HT1080 (cell line): ENCODE measurements at places on chromosomes 11 and 22. TPM values are rescaled to one million over a fixed set of nuclear protein-coding genes. Genes with fewer than 3 reads are reported as not detected.

DNA sequence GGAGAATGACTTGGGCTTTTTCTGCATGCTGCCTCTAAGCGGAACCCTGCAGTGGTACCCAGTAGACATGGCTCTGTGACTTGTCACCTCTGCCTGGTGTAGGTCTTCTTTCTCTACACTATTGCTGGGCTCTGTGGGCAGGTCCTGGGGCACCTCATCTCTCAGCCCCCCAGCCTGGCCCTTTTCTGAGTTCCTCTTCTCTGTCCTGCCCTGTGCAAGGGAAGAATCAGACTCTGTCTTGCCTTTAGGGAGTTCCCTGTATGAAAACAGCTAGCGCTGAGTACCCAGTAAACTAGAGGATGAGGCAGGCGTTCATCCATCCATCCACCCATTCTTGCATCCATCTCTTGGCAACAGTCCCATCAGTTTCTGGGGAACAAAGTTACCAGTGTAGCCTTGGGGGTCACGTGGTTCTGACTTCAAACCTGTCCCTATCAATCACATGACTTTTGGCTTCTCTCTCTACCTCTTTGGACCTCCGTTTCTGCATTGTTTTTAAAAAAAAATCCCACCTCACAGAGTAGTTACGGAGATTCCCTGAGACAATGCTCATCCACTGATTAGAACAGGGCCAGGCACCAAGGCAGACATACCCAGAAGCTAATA, 86.4 kb upstream of the WNT11 start:
- DNase-seq = no peak

GRCh38 chr11:111555255-111555654, 14.7 kb downstream of the LAYN start:
- DNase-seq = no peak

- no peak for DNase-seq
Observed at GRCh38 chr11:19460718-19461405, 220.1 kb upstream of the E2F8 start.

FGF4 gene
- not detected in 2 replicates for total RNA-seq

DLG2 gene
- 0.23 and 0.34 TPM in 2 replicates for total RNA-seq

H19 gene
- 0.21 and 0.27 TPM in 2 replicates for total RNA-seq
